NCI-H226 (cell line): ENCODE measurements at places on chromosomes 12 and 14.

GRCh38 chr14:96997996-96998395 is 200.8 kb downstream of the VRK1 start:
- no peak for DNase-seq

DNA sequence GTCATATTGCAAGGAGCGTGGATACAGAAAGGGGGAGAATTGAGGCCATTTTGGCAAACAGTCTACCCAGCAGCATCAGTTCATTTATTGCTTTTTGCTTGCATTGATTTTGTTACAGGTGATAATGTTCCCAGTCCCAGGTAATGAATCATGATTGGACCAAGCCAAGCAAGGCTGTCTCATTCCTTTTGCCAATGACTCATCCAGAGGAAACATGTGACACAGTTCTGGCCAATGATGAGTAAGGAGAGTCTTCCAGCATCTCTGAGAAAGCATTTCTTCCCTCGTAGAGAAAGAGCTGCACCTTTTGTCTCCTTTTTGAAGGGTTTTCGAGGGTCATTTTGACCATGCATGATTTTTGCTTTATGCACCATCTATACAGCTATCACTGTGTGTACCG is 68.2 kb downstream of the SLC15A4 start:
- DNase-seq = no peak

GRCh38 chr14:103808403-103809001 is 38.9 kb downstream of the PPP1R13B start:
- peak; percentile 30 for DNase-seq

GRCh38 chr12:25427337-25428249 is 125.5 kb downstream of the LMNTD1 start:
- no peak for DNase-seq

DNA sequence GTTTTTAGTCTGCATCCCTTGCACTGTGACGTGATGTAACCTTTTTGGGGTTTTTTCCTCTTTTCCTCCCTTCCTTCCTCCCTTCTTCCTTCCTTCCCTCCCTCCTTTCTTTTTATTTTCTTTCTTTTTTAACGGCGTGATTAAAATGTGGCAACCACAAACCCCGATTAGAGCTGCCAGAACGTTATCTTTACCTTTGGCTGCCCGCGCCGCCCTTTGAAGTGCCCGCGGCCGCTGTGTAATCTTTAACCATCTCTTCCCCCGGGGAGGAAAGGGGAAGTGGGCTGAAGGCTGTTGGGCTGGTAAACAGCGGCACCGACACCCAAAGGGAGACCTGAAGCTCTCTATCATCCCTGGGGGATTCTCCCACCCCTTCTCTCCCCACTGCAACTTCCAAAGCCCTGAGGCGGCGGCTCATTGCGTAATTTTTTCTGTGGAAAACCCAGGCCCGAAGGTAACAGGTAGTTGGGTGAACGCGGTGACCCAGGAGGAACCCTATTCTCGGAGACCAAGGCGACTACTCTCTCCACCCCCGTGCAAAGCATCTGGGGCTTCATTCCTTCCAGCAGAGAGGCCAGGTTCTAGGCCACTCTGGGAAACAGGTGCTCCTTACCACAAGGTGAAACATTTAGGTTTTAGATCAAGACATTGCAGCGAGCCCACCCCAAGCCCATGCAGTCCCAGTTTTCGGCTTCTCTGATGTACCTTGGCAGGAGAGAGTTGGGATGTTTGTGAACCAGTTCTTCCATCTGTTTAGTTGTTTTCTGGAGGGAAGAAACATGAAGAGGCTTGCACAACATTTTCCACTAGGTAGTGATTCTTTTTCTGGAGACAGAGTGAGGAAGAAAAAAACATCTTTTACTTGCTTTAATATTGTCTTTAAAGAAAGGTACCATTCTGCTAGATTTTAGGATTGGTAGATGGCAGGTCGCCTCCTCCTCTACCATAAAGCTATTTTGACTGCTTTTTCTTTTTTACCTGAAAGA is 1.5 kb downstream of the LGR5 start:
- no peak for DNase-seq

- no peak for DNase-seq
Observed at GRCh38 chr12:89762498-89763170, 54.0 kb upstream of the ATP2B1 start.

GRCh38 chr14:51323492-51323891 is 83.4 kb downstream of the TMX1 start:
- DNase-seq = no peak

DNA sequence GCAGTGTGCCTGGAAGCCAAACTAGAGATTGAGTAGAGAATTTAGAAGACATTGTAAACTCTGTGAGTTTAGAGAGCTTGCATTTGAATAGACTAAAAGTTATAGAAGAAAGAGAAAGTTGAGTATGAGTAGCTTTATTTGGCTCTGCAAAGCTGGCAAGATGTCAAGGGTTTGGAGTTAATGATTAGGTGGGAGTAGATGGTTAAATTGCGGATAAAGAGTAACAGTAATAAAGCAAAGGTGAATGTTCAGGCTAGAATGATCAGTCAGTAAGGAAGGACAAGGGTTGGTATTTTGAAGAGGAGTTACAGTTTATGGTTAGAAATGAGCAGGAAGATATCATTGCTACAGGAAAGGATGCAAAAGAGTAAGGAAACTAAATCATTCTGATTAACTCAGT is 5.2 kb downstream of the PPM1A start:
- DNase-seq = no peak

DNA sequence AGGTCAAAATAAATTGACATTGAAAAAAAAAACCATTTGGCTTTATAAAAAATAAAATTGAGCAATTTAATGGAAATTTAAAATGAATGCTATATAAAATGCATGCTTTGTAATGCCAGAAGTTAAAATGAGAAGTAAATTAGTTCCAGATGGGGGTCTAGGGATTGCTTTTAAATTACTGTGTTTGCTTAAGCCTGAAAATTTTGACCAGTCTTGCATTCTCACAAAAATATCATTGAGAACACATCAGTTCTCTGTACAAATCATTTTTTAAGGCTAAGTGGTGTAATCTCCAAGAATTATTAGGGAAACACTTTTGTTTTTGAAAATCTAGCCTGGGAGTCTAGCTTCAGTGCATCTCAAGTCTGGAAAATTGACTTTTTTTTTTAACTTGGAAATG is 90.7 kb downstream of the RERG start:
- no peak for DNase-seq

- DNase-seq = no peak
Observed at GRCh38 chr14:76946753-76947077, 81.8 kb downstream of the IRF2BPL start.

GRCh38 chr14:28305938-28306337 is 460.6 kb upstream of the FOXG1 start:
- DNase-seq = no peak

- no peak for DNase-seq
Observed at GRCh38 chr12:55849616-55850343, 7.0 kb upstream of the MMP19 start.

DNA sequence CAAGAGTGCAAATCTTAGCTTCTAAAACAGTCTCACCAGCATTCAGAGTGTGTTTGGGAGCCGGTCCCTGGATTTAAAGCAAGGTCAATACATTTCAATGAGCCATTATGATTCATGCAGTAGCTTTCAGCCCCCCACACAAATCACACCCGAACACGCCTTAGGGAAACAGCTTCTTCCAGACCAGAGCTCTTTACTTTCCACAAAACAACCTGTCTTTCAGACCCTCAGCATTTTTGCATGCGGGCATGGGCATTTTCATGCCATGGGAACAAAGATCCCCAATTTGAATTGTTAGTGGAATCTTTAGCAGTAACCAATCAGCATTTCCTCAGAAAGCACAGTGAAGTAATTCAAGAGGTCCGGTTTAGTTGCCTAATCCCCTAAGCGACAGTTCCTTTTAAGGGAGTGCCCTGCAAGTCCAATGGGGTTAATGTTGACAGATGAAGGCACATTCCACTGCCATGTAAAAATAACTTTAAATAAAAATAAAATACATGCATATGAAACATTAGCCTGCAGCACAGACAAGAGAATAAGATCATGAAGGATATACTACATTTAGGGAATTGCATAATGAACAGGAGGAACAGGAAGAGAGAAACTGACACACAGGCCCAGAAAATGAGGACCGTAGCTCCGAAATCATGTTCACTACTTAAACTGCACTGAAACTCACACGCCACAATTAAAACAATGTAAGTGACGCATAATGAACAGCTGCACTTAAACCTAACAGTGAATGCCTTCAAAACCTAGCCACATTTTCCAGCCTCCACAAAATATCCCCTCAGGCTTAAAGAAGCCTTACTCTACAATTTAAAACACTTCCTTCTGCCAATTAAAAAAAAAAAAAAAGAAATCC is 4.0 kb downstream of the VPS37B start:
- peak; percentile 60 for DNase-seq

GRCh38 chr14:22303589-22304195 is 285.3 kb downstream of the DAD1 start:
- no peak for DNase-seq

GRCh38 chr14:22837750-22838538 is 1.6 kb downstream of the MMP14 start:
- DNase-seq = peak; percentile 35

DNA sequence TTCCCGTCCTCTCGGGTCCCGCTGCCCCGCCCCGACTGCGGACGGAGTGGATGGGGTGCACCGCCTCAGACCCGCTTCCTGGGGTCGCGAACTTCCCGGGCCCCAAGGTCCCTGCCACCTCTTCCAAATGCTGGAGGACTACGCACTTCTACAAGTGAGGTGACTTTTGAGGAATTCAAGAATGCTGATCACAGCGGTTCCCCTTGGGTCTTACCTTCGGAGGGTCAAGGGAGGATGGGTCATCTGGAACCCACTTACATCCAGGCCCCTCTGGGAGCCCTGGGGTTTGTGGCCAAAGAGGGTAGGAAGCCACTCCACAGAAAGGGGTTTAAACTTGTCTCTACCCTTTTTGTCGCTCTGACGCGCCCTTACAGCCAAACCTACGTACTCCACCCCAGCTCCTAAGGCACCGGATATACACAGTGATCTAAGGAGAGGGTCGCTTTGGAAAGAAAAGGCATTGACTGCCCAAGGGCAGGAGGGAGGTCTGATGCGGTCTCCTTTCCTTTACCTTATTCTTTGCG is 532 bp upstream of the PRKD1 start:
- DNase-seq = no peak

GRCh38 chr14:55327179-55327578 is 56.0 kb downstream of the FBXO34 start:
- DNase-seq = no peak

DNA sequence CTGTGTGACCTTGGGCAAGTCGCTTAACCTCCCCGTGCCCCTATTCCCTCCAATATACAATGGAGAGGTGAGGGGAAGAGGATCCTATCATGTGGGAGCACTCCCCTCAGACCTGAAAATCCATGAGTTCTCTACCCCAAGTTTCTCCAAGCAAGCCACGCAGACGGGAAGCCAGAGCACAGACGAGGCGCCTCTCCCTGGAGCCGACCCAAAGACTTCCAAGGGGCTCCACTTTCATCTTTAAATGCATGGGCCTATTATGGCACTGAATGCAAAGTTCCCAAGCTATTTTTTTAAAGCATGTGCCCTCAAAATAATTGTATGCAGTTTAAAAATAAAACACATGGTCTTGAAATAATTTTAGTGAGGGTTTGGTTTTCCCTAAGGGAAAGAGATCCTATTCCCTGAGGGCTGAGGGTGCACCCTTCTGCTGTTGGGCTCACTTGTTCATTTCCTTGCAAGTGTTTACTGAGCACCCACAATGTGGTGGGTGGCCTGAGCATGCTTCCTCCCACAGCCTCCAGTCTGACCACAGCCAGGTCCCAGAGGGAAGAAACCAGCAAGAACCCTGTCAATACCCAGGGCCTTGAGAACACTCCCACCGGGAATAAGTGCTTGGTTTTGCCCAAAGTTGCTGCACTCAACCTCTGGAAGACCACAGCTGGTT is 14.6 kb downstream of the CMKLR1 start:
- no peak for DNase-seq

DNA sequence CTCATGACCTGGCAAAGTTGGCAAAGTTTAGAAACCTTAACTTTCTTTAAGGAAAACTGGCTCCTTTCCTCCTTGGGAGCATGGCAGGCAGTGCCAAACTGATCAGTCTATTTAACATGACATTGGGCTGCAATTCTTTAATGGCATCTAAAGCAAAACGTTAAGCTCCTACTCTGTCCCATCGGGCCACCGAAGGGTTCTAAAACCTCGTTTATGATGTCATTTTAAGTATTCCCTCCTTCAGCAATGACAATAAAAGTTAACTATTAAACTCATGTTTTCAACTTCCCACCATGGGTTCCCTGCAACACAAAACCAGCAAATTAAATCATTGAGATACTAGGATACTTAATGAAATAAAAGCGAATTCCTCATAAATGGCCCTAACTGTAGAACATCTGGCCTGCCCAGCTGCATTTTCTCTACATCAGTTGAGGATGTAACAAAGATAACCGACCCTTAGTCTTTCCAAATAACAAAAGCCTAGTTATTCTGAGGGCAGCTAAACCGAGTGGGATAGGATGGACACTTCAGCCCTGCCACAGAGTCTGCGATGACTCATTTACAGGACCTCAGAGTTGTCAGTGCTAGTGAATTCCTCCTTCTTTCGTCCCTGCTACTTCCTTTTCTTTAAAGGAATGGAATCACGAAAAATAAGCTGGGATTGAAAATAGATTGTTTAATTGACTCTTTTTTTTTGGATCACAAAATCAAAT is 34.5 kb upstream of the RIC8B start:
- DNase-seq = no peak

GRCh38 chr12:90173499-90174197 is 465.0 kb upstream of the ATP2B1 start:
- DNase-seq = no peak

DNA sequence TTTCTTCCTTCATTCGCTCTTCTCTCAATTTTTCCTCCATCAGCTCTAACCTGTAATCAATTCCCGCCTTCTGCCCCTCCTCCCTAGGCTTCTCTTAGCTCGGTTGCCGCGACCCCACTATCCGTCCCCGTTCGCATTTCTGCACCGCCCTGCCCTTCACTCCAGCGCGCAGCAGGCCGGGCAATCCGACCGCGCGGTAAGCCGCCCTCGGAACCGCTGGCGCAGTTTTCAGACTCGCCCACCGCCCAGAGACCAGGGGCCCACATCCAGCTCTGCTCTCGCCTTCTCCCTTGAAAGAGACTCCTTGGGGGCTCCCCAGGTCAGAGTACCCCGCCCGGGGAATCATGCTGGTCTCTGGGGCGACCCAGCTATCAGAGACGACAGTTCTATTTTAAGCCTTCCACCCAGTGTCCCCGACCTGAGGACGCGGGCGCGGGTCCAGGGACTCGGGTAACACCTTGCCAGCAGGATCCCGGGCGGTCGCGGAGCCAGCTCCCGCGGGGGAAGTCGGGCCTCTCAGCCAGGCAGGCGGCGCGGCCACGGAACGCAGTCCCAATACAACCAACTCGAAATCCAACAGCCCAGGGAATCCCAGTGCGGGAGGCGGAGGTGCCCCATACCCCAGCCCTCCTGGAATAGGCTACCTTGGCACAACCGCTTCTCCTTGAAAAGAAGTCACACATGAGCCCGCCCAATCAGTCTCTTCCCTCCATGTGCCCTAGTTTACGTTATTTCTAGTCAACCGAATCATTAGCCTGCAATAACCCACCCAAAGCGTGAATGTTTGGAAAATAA is 5.7 kb upstream of the SLC38A4 start:
- no peak for DNase-seq

GRCh38 chr14:23141706-23142444 is 22.8 kb upstream of the CEBPE start:
- peak; percentile 94 for DNase-seq

GRCh38 chr12:95179011-95179410 is 38.3 kb downstream of the FGD6 start:
- peak; percentile 71 for DNase-seq

- DNase-seq = no peak
Observed at GRCh38 chr14:54673193-54674045, 106.5 kb downstream of the SAMD4A start.

- no peak for DNase-seq
Observed at GRCh38 chr14:53310412-53310811, 157.3 kb upstream of the DDHD1 start.
